Mucosa of descending colon (tissue), 3 donors: ENCODE measurements at places on chromosomes 1 and 21. TPM values are rescaled to one million over a fixed set of nuclear protein-coding genes. Genes with fewer than 3 reads are reported as not detected.

DNA sequence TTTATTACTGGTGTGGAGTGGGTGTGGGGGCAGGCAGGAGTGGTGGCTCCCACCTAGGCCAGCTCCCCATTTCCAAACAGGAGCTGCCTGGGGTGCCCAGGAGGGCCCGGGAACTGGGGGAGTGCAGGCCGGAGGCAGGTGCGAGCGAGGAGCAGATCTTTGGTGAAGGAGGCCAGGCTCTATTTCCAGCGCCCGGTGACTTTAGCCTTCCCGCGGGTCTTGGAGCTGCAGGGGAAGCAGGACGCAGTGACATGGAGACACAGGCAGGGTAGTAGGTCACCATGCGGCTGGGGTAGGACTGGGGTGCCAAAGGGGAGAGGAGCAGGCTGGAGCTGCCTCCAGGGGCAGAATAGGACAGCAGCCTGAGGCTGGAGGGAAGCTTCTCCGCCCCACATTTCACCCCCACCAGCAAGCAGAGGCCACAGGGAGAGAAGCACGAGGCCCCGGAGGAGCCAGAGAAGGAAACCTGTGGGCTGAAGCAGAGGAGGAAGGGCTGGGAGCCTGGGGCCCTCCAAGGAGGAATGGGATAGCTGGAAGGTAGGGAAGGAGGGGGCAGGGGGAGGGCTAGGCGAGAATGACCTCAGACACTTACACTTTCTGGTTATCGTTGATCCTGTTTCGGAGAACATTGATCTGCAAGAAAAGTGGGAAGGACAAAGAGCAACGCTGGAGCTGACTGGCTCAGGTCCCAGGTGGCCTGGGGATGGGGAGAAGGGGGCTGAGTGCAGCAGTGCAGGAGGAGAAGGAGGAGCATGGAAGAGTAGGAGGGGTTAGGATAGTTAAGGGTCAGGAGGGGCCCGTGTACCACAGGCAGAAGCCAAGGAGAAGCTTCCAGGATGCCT is 18.2 kb downstream of the TNNT2 start:
- DNase-seq, result no peak

DNA sequence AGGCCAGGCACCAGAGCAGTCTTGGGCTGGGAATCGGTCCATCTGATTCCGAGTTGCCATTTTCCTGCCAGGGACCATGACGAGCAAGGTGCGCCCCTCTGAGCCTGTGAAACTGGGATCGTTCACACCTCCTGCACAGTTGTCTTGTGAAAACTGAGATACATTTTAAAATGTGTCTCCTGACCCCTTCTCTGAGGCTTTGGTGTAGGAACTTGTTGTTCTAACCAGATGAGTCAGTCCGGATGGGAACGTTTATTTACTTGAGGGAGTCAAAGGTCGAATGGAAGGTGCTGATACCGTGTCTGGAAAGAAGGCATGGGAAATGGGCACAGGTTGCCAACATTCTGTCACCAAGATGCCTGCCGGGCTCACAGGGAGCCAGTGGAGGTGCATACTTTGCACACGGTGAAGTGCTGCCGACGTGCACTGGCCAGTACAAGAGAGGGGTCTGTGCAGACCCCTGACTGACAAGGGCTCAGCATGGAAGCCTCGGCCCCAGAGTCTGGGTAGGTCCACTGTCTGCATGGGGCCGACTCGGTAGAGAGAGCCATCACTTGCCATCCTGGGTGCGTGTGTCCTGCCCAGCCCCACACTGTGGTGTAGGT is 7.4 kb upstream of the KCNN3 start:
- no peak for DNase-seq

- DNase-seq, result no peak
Observed at GRCh38 chr1:167369933-167370332, 148.4 kb downstream of the CD247 start.

DNA sequence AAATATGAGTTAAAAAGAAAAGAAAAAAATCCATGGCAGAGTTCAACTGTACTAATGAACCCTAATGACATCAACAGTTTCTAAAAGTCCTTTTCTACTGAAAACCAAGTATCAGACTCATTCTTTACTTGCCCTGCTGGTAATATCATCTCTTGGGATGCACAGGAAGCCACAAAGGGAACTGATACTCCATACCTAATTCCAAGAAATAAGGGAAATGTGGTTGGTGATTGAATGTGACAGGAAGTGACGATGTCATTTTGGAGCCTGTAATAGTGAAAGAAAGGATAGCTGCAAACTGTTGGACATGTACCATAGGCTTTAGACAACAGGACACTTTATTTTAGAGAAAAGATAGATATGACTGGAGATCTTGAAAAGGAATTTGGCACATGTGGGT is 98.7 kb upstream of the VAV3 start:
- DNase-seq, result no peak

CDA gene
- 33.9 TPM for total RNA-seq

BCL2L15 gene
- total RNA-seq, result 72.4 TPM
